ENCODE measurements at places on chromosomes 2 and 18. TPM values are rescaled to one million over a fixed set of nuclear protein-coding genes. Genes with fewer than 3 reads are reported as not detected.

The ZNF396 gene
- total RNA-seq = 2.7 TPM

The GCG gene
- total RNA-seq = not detected

The OSR1 gene
- 2.6 TPM for total RNA-seq

GRCh38 chr2:37080266-37080665, 3.9 kb downstream of the HEATR5B start:
- no peak for DNase-seq

- DNase-seq = no peak
Measured at GRCh38 chr18:76823161-76823538, 793 bp downstream of the ZNF236 start.

GRCh38 chr2:12161085-12161484, 414.7 kb downstream of the LPIN1 start:
- DNase-seq = no peak

- DNase-seq = no peak
Measured at GRCh38 chr2:109288544-109289368, 159.8 kb downstream of the SH3RF3 start.
